ENCODE measurements at places on chromosomes 4 and X.

GRCh38 chr4:176259330-176260090 lies 9.5 kb downstream of the ASB5 start:
- no peak for DNase-seq

DNA sequence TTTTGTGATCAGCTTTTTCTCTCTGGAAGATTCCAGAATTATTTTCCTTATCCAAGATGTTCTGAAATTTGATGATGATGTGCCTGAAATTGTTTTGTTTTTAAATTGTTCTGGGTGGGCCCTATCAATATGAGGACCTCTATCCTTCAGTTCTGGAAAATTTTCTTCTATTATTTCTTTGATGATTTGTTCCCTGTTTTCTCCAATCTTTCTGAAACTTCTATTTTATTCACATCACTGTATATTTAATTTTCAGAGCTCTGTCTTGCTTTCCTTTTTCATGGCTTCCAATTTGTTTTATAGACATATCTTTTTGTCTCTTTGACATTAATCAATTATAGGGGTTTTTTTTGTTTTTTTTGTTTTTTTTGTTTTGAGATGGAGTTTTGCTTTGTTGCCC lies 12.2 kb upstream of the FNIP2 start:
- DNase-seq = no peak

GRCh38 chr4:62940229-62940628 lies 1469.0 kb downstream of the TECRL start:
- no peak for DNase-seq

DNA sequence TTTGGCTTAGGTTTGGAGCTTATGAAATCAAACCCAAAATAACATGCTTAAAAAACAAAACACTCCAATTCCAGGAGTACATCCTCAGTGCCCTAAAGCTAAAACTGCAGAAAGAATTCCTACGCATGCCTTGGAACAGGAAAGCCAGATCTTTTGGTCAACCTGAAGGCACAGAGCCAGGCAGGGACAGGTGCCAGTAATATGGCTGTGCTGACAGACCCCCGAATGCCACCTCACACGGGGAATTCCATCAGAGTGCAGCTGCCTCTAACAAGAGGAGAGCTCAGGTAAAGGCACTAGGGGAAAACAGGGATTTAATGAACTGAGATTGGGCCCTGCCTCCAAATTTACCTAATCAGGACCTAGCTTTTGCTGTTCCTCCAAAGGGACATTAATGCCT lies 77.1 kb downstream of the SHISA3 start:
- no peak for DNase-seq

- no peak for DNase-seq
Observed at GRCh38 chr4:142535009-142535408, 311.1 kb downstream of the INPP4B start.

GRCh38 chr4:168397611-168398169 lies 79.1 kb upstream of the DDX60 start:
- no peak for DNase-seq

DNA sequence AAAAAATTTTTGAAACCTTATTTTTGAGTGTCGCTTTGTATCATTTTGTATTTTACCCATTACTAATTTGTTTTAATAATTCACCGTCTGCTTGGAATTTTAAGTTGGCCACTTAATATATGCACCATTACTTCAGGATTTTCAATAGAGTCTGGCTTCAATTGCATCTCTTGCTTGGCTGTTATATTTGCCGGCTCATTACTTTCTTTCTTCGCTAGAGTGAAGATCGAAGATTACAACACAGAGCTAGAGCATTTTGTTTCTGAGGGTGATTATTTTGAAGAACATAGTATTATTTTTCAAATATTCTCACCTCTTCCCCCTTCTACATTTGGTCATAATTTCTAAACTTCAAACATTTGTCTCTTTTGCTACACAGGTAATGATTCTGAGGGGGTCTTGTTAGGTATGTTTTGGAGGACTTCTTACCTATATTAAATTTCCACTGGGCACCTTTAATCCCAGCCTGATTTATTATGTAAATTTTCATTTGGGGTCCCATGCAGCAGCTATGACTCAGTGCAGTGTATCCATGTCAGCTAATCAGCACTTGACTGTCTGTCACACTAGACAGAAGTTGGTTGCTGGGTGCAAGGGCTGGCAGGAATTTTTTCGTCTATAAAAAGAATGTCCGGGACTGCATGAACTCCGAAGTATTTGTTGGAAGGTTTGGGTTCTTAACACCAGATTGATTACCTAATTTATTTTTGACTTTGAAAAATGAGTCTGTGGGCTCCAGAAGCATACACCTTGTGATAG lies 18.6 kb downstream of the TBC1D1 start:
- no peak for DNase-seq

- DNase-seq = no peak
Observed at GRCh38 chrX:85309717-85310116, 65.9 kb downstream of the ZNF711 start.

DNA sequence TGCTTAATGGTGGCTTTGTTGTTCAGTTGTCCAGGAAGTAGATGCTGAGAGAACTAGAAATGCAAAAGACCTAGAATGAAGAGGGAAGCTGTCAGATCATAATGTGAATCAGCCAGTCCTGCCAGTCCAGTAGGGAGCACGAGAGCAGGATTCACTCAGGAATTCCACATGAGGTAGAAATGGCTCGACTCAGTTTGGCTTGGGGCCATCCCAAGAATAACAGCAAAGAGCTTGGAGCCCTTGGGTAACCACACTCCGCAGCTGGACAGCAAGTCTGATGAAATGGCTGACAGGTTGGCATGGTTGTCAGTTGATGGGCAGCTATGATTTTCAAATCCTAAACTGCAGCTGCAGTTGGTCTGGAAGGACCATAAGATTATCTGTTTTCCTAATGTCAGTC lies 44.5 kb upstream of the WDR1 start:
- DNase-seq = no peak

- no peak for DNase-seq
Observed at GRCh38 chr4:163148466-163149336, 18.0 kb downstream of the NAF1 start.

GRCh38 chr4:140188975-140189374 lies 35.0 kb upstream of the MAML3 start:
- DNase-seq = no peak

GRCh38 chr4:168131196-168131595 lies 38.9 kb downstream of the ANXA10 start:
- no peak for DNase-seq

- no peak for DNase-seq
Observed at GRCh38 chr4:52250154-52250553, 199.1 kb downstream of the SPATA18 start.

GRCh38 chr4:96677499-96677898 lies 837.6 kb downstream of the PDHA2 start:
- no peak for DNase-seq

DNA sequence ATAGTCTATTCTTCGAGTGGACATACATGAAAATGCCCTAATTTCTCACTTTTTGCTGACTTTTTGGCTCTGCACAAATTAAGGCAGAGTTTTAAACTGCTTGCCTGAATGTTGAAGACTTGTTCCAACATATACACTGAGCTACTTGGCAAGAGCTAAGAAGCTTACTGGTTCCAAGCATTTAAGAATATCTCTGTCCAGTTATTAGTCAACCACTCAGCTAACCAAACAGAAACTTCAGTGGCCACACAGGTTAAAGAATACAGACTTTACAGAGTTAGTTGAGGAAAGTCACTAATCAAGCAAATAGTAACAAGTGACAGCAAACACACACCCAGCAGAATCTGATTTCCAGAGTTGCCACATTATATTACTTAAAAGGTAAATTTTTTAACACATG lies 35.5 kb downstream of the AMER1 start:
- no peak for DNase-seq

GRCh38 chr4:188132232-188132631 lies 7.0 kb upstream of the TRIML1 start:
- DNase-seq = no peak

DNA sequence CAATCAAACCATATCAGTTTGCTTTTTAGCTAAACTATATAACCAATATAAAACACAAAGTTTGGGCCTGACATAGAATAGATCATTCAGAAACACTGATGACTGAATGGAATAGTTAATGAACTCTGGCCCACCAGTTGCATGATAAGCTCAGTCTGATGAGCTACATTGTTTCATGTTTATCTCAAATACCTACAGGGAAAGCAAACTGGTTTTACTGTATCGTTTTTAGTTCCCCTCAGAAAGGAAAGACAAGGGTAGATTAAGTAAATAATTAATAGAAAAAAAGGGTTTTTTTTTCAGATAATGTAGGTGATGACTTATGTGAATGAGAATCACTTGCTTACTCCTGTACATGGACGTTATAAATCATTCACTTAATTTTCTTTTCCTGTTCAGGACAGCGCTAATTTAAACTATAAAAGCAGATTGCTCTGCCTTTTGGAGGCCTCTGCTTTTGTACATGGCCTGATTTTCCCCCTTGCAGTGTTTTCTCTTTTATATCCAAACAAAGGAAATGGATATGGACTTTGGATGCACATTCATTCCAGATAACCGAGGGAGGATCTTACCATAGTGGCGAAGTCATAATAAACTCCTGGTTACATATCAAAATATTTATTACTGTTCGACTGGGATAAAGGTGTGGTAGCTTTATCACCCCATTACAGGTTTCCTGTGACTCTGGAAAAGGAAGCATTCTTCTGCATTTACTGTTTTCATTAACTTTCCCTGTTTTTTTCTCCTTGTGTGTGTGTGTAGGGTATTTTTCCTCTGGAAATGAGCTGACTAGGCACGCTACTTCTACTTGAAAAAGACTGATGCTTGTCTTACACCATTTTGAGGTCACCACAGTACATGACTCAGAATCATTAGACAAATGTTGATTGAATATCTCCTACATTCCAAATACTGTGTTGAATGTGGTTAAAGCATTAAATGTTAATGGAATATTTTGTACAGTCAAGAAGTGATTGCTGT lies 373.1 kb upstream of the HS3ST1 start:
- DNase-seq = no peak

GRCh38 chr4:121900132-121900983 lies 30.1 kb upstream of the BBS7 start:
- DNase-seq = peak; percentile 42

GRCh38 chr4:120314969-120315368 lies 248.3 kb upstream of the MAD2L1 start:
- no peak for DNase-seq

- no peak for DNase-seq
Observed at GRCh38 chr4:40130401-40131036, 66.3 kb upstream of the RHOH start.

- no peak for DNase-seq
Observed at GRCh38 chrX:135384161-135384836, 37.4 kb upstream of the SMIM10L2A start.

DNA sequence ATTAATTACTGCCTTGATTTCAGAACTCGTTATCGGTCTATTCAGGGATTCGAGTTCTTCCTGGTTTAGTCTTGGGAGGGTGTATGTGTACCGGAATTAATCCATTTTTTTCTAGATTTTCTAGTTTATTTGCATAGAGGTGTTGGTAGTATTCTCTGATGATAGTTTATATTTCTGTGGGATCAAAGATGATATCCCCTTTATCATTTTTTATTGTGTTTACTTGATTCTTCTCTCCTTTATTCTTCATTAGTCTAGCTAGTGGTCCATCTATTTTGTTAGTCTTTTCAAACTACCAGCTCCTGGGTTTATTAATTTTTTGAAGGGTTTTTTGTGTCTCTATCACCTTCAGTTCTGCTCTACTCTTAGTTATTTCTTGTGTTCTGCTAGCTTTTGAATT lies 32.1 kb downstream of the CDX4 start:
- DNase-seq = peak; percentile 0

- no peak for DNase-seq
Observed at GRCh38 chr4:112142182-112142581, 3.1 kb upstream of the FAM241A start.

DNA sequence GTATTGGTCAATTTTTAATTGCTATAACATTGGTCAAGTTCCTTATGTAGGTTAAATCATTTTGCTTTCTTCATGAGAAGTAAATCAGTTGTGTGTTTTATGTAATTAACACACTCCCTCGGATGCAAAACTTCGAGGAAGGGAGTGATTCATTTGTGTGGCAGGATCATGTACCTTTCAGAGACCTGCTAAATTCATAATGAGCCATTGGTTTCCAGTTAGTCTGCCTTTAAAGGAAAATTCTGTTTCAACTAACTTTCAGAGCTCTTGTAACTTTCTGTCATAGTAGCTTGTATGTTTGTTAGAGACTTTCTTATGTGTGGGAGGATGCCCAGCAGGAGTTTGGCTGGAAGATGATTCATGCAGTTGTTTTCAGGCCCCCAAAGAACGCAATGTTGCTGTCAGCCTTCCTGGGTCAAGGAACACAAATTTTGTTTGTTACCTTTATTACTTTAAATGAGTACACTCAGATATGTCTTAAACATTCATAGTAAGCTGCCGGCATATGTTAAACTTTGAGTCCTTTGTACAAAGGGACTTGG lies 72.1 kb downstream of the GPR101 start:
- DNase-seq = no peak

- no peak for DNase-seq
Observed at GRCh38 chrX:32455704-32456103, 755.6 kb downstream of the DMD start.

DNA sequence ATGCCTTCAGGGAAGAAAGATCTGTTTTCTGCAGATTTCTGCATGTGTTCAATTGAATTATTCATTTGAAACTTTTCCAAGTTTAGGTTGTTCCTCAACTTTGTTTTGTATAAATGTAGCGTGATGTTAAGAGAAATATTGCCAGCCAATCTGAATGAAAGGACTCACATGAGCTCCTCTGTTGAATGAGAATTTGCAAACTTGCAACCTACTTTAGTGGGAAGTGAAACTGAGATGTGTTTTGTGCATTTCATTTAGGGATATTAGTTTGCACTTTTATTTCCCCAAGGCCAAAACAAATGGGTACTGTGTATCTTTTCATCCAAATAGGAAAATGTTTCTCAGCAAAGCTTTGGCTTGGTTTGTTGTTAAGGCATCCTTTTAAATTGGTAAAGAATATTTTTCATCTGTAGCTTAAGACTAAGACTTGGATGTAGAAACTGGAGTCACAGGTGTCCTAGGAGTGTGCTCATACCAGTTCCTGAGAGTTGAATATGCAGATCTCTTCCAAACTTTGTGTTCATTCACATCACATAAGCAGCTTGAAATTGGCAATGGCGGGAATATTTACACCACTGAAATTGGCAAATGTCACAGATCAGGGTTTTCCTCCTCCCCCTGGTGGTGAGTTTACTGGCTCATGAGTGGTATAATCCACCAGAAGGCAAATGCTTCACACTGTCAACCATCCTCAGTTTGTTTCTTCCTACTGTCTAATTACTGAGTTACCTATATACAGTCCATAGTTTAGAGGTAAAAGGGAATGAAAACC lies 193.6 kb upstream of the BANK1 start:
- no peak for DNase-seq

- no peak for DNase-seq
Observed at GRCh38 chrX:69238887-69239231, 73.6 kb upstream of the PJA1 start.

DNA sequence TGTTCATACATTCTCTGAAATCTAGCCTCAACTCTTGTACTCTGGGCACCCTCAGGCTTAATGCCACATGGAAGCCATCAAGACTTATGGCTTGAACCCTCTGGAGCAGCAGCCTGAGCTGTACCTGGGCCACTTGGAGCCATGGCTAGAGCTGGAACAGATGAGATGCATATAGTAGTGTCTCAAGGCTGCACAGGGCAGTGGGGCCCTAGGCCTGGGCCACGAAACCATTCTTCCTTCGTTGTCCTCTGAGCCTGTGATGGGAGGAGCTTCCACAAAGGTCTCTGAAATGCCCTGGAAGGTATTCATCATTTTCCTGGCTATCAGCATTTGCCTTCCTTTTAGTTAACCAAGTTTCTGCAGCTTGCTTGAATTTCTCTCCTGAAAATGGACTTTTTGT lies 1427.2 kb upstream of the PCDH10 start:
- DNase-seq = no peak

All from putamen (tissue), 1 donor.